ENCODE measurements at places on chromosomes 11 and 22.

DNA sequence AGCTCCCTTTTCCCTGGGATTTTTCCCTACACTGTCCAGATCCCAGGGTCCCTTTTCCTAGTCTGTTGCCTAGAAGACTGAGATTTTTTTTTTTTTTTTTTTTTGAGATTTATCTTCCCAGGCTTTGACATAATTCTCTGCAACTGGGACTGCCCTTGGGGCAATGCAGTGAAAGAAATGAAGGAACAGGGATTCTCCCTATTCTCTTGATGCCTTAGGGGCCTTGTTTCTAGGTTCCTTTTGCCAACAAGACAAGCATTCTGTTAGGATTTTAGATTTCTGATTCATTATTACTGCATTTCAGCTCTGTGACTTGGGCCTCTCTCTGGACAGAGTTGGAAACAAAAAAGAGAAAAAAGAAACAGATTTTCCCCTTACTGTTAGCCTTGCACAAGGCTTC, 47.3 kb downstream of the QSER1 start:
- no peak for DNase-seq

DNA sequence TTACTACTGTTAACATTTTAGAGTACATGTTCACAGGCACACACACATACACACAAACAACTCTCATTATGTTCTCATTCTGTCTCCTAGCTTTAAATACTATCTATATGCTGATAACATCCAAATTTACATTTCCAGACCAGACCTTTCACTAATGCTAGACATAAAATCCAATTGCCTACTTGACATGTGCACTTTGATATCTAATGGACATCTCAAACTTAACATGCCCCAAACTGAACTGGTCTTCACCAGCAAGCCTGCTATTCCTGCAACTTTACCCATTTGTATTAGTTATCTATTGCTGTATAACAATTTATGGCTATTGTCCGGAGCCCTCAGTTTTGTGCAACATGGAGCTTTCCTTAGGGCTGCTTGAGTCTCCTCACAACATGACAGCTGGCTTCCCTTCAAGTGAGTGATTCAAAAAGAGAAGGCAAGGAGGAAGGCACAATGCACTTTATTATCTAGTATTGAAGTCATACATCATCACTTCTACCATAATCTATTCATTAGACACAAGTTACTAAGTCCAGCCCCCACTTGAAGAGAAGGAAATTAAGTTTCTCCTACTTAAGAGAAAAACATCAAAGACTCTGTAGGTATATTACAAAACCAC, 3.0 kb downstream of the SLC36A4 start:
- DNase-seq: no peak

DNA sequence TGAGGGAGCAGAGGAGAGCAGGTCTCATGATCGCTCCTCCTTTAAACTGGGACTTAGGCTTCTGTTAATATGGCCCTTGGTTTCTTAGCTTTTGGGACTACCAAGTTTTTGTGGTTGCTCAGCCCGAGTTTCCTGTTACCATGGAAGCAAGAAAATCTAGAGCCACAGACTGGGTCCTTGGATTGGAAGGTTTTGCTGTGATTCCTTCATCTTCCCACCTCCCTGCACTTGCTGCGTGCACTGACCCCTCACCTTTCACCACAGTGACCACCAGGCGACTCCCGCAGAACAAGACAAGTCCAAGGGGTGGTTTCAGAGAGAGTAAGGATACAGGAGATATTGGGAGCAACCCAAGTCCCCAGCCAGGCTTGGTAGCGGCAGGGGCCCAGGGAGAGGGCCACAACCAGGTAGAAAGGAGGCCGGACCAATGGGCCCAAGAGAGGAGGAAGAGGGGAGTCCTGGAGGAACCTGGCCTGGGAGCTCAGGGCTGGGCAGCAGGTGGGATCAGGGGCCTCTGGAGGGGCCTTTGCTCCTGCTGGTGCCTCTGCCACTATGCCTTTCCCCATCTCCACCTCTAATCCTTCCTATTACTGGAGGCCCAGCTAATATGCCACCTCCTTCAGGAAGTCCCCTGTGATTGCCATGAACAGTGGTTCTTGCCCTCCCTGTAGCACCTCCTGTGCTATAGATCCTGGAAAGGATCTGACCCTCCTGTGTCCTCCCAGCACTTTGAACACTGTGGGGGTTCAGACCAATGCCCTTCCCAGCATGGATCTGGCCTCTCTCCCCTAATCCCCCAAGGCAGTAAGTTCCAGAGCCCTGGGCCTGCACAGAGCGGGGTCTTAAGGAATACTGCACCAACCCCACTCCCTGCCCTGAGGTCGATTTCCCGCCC, 21.2 kb downstream of the CSF2RB start:
- DNase-seq: no peak

DNA sequence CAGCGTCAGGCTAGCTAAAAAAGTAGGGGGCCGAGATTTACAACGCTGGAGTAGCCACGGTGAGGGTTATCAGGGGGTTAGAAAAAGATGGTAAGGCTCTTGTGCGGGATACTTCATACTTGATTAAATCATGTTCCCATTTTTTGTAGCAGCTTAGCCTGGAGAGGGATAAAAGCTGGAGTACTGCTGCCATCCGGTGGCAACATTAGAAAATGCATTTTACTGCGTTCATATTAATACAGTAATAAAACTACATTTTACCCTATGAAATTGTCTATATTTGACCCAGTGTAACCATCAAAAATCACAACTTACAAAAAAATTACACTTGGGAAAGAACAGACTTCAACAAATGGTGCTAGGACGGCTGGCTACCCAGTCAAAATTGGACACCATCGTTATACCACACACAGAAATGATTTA, 17.3 kb downstream of the RPUSD4 start:
- DNase-seq: no peak

DNA sequence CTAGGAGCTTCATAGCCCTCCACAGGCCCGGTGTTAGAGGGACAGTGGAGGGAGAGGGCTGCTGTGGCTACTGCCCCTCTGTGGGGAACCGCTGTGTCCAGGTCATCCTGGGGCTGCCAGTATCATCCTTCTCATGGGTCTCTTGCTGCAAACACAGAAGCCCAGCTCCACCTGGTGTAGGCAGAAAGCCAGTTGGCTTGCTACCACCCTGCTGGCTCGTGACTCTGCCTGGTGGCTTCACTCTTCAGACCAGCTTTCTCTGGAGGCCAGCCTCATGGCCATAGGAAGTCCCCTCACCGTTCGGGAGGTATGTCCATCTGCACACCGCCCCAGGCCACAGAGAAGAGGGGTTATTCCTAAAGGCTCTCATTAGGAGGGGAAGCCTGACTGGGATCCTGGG, 19.4 kb upstream of the SUSD2 start:
- DNase-seq: no peak

- no peak for DNase-seq
Observed at GRCh38 chr11:57801183-57801485, 39.5 kb downstream of the CTNND1 start.

- DNase-seq: no peak
Observed at GRCh38 chr22:37090920-37091695, 18.4 kb downstream of the TMPRSS6 start.

GRCh38 chr11:12195768-12196167, 85.4 kb downstream of the MICAL2 start:
- no peak for DNase-seq

- DNase-seq: no peak
Observed at GRCh38 chr11:7512525-7513233, 1.1 kb upstream of the PPFIBP2 start.

DNA sequence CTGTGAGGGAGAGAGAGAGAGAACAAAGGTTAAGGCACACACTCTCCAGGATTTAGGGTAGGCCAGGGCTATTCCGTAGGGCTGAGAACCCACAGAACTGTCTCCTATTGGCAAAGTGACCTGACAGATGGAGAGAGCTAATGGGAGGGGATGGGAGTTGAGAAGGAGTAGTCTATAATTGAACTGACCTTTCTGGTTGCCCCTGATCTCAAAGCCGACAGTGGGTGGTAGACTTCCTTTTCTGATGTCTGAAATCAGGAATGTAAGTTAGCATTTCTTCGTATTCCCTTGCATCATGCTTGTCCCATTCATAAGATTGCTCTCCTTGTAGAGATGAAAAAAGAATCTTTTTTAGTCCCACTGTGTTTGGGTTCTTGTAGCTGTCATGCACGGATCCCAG, 210.1 kb downstream of the NTM start:
- no peak for DNase-seq

DNA sequence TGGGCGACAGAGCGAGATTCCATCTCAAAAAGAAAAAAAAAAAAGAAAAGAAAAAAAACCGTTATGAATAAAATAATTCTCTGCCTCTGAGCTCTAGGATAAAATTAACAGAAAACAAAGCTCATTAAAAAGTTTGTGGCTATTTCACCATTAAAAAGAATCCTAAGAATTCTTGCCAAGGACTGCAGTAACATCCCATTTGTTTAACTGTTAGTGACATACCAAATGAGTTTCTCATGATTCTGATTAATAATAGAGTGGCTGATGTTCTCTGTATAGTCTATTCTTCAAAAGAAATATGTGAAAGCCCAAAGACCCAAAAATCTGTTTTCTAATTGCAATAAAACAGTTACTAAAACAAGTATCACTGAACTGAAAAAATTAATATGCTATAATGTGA, 19.7 kb downstream of the CLNS1A start:
- DNase-seq: no peak

GRCh38 chr11:85132851-85133585, 494.1 kb downstream of the DLG2 start:
- DNase-seq: no peak

GRCh38 chr11:99803501-99803900, 782.8 kb downstream of the CNTN5 start:
- no peak for DNase-seq

DNA sequence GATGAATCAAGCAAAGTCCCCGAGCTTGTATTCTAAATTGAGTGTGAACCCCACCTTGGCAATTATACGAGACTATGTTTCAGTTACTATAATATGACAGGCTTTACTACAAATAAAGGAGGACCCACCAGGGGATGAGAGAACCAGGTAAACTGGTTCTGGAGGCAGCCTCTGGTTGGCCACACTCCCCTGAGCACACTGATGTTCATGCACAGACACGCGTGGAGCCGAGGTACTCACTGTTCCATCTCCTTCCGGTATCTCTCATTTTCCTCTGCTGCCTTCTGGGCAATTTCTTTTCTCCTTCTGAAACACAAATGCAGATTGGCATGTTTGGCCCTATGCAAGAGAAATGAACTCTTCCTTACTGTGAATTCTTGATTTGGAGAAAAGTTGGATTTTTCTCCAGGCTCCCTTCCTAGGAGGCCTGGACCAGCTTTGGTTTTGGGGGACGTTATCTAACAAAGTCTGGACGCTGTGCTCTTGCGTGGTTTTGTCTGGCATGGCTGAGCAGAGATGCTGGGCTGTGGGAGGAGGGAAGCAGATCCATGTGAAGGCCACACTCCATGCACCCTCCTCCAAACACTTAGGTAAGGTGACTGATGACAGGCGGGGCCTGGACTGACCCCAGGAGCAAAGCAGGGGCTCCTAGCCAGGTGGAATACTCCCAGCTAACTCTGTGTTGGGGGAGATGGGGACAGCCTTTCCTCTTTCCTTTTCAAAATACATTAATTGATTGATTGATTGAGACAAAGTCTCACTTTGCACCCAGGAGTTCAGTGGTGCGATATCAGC, 22.9 kb downstream of the USH1C start:
- DNase-seq: no peak

- DNase-seq: no peak
Observed at GRCh38 chr11:17578958-17579357, 31.9 kb downstream of the OTOG start.

DNA sequence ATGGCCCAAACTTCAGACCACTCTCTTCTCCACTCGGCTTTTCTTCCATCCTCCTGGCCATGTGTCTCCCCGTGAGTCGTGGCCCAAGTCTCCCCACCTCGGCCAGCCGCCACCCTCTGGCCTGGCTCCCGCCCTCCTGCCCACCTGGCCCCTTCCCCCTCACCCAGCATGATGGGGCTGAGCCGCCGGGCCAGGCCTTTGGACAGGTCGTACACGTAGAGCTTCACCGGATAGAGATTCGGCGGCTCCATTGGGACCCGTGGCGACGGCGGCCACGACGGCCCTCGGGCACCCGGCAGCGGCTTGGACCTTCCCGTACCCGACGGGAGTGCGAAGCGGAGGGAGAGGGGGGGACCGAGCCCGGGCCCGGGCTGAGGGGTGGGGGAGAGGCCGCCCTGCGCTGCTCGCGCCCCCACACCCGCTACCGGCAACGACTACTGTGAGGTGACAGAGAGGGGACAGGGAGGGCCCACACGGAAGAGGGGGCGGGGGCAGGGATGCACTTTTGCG, at the start of gene DESI1:
Gene DESI1, minus strand, starts transcription at position 455 of the 510 bp plus-strand sequence. Its CDS starts 204 bp downstream, at position 251.
- peak; percentile 51 for DNase-seq

DNA sequence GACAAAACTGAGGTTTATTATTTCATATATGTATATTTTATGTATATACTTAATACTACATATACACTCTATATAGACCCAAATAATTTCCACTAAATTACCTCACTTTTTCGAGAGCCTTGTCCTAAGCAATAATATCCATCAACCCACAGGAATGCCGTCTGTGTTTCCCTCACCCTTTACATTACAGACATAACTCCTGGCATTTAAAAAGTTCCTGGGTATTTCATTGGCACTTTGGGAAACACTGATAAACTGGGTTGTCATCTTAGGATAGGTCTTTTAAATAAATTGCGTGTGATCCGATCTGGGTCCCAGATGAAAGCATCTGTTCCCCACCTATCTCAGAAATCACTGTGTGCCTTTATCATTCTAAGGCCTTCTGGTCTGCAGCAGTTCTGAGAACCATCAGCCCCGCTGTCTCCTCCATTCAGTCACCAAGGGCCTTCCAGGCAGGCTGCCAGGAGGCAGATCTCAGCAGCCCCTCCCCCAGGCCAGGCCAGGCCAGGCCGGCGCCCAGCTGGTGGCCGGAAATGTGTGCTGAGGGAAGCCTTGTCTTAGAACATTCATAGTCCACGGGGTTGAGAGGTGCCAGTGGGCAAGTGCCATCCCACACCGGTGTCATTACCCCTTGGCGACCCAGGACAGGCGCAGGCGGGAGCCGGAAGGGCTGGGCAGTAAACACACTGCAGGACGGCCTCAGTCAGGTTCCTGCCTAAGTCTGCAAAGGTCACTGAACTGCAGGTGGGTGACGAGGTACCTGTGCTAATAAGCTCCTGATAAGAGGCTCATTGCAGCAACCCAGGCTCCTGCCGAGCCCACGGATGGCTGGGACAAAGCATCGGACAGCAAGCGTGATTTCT, 3.3 kb downstream of the FGF19 start:
- DNase-seq: no peak

- DNase-seq: no peak
Observed at GRCh38 chr11:22797047-22797446, 32.6 kb downstream of the SVIP start.

- DNase-seq: no peak
Observed at GRCh38 chr11:20060181-20060580, 100.1 kb downstream of the DBX1 start.

- no peak for DNase-seq
Observed at GRCh38 chr22:45620706-45621105, 50.9 kb upstream of the ATXN10 start.

GRCh38 chr11:31822175-31822926, 11.2 kb upstream of the PAX6 start:
- no peak for DNase-seq

- no peak for DNase-seq
Observed at GRCh38 chr11:45362636-45363035, 76.5 kb upstream of the SYT13 start.

DNA sequence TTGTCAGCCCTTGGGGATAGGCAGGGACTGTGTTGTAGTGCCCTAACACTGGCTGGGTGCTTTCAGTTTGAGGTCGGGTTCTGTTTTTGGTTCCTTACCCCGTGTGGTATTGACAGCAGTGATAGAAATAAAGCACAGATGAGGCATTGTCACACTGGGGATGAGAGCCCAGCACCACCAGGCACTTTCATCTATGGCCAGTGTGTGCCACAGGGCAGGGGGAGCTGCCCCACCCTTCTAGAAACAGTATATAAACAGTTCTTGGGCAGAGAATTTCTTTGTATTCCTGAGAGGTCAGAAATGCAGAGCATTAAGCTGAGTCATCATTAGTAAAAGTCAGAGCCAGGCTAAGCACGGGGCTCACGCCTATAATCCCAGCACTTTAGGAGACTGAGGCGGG, 23.1 kb upstream of the CDC42EP2 start:
- DNase-seq: no peak

Measured in cortex of kidney (tissue), 1 donor.